ENCODE measurements at places on chromosomes 11 and 22.

- no peak for DNase-seq
These were observed 470.1 kb downstream of the NTM start for GRCh38 chr11:131840545-131840944.

- DNase-seq: no peak
These were observed 320.2 kb upstream of the PLET1 start for GRCh38 chr11:112580864-112581263.

DNA sequence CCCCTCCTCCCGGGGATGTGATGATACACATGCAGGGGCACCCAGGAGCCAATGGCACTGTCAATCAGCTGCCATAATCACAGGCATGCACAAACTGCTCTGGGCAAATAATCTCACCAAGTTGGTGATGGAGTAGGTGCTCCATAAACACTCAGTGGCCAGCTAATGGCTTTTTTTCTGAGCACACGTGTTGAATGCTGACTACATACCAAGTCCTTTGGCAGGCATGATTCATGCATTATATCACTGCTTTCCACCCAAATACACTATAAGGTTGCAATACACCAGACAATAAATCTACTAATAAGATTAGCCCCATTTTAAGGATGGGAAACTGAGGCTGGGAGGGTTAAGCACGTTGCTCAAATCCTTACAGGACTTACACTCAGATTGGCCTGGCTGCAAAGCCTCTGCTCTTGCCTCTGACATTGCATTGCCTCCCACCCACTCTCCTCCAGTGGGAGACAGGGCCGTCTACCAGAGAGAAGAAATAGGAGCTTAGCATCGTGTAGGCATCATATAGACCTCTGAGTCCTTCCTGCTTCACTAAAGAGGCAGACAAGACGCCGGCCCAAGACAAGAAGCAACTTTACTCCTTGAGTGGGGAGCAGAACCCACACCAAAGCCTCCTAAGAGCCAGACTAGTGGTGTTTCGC is 32.7 kb upstream of the ACCSL start:
- DNase-seq: no peak

DNA sequence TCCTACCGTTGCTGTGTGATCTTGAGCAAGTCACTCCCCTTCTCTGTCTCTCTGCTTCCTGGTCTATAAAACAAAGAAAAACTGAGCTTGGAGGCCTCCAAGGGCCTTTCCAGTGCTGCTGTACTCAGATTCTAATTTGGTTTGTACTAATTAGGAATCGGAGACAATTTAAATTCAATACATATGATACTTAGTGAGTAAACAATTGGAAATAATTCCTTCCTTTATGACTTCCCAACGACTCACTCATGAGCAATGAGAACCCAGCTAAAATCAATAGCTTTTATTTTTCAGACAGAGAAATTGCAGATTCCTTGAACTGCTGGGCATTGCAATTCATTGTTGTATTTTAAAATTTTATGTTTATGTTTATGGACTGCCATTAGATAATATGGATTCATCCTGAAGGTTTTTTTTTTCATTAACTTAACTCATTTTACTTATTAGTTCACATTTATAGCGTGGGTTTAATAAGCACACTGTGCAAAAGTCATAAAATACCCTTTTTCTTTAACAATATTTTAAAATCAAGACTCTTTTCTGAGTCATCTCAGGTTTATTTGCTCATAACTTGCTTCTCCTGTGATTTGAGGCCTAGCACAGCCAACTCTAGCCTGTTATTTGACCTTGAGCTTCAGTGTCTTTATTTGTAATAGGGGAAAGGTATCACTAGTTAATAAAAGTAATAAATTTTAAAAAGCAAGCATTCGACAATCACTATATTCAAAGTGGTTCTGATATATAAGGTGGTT is 95.8 kb downstream of the TP53I11 start:
- DNase-seq: no peak

GRCh38 chr11:70839851-70840250 is 412.5 kb downstream of the SHANK2 start:
- no peak for DNase-seq

GRCh38 chr11:12086271-12087074 is 23.9 kb upstream of the MICAL2 start:
- no peak for DNase-seq

DNA sequence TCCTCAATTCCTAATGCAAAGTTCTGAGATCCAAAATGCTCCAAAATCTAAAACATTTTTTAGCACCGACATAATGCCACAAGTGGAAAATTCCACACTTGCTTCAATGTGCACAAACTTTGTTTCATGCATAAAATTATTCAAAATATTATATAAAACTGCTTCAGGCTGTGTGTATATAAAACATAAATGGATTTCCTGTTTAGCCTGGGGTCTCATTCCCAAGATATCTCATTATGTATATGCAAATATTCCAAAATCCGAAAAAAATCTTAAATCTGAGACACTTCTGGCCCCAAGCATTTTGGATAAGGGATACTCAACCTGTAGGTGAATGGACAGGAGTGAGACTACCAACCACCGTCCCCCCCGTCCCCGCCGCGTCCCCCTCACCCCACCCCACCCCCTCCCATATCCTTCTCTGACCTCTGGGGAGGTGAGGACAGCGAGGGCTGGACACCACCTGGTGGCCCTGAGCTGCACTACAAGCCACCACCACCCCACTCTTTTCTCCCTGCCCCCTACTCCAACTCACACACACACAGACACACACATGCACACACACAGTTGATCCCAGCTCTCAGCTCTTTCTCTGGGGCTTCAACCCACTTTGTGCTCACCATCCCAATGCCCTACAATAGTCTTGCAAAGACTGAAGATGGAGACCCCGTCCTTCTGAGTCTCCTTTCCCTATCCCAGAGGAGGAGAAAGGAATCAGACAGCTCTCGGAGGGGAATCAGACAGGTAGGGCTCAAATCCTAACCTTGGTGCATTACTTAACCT is 101.0 kb downstream of the PDE2A start:
- DNase-seq: peak; percentile 32

GRCh38 chr11:129930296-129930695 is 34.9 kb upstream of the NFRKB start:
- DNase-seq: no peak

DNA sequence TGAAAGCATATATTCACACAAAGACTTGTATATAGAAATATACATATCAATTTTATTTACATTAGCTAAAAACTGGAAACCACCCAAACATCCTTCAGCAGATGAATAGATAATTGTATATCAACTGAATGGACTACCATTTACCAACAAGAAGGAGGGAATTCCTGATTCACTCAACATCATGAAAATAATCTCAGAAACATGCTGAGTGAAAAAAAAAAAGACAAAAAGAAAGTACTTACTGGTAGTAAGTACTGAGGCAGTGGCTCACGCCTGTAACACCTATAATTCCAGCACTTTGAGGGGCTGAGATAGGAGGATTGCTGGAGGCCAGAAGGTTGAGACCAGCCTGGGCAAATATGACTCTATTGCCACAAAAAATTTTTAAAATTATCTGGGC is 7.4 kb upstream of the IPO7 start:
- DNase-seq: no peak

GRCh38 chr11:1733716-1734640 is 16.4 kb downstream of the IFITM10 start:
- no peak for DNase-seq

DNA sequence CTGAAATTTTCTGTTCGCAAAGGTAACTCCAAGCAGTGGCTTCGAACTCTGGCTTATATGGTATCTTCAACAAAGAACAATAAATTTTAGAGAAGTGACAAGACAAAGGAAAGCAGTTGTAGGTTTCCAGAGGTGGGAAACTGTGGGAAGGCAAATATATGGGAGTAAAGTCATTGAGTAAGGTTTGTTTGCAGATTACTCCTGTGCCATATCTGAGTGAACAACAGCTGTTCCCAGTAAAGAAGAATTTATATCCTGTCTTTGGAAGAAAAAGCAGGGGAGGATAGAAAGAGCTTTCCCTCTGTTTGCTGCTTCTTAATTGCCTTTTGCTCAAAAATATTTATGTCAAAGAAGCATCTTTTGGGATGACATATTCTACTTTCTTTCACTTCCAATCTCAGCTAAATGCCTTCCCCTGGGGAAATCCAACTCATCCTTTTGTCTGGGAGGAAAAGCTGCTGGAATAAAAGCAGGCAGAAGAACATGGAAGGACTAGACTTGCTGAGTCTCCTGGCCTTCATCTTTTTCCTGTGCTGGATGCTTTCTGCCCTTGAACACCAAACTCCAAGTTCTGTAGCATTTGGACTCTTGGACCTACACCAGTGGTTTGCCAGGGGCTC is 10.4 kb upstream of the RCN1 start:
- no peak for DNase-seq

All from CD4-positive, alpha-beta T cell treated with Interleukin-2 at 100 ng/mL for 4 hours (primary cell).